Activated naive CD4-positive, alpha-beta T cell (primary cell): ENCODE measurements at places on chromosomes 11 and 22.

- no peak for DNase-seq
Measured at GRCh38 chr11:104830080-104830479, 68.2 kb downstream of the CASP12 start.

- no peak for DNase-seq
Measured at GRCh38 chr11:10414659-10415058, 40.4 kb upstream of the AMPD3 start.

GRCh38 chr11:70860888-70861287, 391.5 kb downstream of the SHANK2 start:
- no peak for DNase-seq

- DNase-seq = no peak
Measured at GRCh38 chr11:47352556-47352955, at the start of gene MYBPC3. Gene MYBPC3 (minus strand): TSS chr11:47352702. CDS start chr11:47352647, 55 bp downstream.

DNA sequence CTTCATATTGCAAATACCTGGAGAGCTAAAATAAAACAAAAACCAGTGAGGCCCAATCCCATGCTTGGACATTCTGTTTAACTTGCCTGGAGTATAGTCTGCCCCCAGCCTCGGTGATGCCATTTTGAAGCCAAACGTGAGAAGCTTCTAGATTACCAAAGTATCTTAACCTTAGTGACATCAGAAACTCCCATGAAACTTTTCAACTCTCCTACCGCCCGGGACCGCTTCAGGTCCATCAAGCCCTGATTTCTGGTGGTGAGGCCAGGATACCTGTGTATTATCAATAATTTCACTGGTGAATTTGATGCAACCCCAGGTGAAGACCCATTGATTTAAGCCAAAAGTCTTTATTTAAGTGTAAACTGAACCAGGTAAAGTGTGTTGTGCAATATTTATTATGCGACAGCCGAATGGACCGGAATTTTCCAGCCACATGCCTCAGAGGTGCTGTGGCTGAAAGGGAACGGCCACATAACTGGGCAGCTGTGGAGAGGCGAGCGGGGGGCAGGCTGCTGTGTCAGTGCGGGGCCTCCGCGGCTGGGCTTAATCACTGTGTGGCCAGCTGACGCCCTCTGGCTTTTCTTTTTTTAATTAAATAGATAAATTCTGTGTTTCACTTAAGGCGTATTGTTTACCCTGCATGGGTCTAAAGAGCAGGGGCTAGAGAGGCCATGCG, 385.5 kb upstream of the B3GAT1 start:
- DNase-seq = no peak

DNA sequence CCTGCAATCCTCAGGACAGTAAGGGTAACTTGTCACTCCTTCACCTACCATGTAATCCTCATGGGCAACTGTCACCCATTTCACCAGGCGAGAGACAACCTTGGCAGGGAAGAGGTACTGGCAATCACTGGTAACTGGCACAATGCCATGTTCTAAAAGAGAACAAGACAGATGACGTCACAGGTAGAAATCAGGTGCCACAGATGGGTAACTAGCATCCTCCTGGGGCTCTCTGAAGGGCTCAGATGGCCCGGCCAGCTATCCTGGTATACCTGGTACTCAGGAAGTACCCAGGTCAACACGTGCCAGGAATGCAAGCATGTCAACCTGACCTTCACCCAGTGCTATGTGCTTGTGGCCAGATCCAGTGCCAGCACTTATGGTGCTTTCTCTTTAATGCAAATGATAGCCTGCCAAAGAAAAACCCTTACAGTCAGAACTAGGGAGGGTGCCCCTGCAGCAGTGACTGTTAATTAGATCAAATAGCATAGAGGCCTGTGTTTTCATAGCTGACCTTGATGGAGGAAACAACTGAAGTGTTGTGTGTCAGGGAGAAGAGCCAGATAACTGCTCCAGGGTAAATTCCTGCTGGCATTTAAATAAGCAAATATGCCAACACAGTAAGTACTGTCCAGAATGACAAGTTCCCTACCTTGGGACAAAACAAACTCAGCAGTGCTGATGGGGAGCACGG, 36.2 kb downstream of the THOC5 start:
- no peak for DNase-seq

DNA sequence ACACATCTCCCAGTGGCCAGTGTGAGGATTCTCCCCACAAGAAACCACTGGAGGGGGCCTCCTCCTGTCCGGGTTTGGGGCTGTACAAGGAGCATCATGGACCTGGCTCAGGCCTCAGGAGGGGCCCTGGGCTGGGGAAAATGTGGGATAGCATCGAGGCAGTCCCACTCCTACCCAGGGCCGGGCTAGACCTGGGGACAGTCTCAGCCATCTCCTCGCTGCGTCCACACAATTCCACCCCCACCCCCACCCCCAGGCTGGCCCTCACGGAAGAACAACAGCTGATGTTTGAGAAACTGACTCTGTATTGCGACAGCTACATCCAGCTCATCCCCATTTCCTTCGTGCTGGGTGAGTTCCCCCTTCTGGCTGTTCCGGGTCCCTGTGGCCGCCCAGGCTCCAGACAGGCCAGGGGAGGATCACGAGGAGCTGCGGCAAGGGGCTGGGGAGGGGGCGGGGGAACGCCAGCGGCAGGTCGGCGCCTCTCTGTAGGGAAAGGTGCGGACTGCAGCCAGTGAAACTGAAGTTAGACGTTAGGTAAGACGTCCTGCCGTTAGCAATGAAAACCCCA, 4.8 kb downstream of the BEST1 start:
- DNase-seq = no peak

DNA sequence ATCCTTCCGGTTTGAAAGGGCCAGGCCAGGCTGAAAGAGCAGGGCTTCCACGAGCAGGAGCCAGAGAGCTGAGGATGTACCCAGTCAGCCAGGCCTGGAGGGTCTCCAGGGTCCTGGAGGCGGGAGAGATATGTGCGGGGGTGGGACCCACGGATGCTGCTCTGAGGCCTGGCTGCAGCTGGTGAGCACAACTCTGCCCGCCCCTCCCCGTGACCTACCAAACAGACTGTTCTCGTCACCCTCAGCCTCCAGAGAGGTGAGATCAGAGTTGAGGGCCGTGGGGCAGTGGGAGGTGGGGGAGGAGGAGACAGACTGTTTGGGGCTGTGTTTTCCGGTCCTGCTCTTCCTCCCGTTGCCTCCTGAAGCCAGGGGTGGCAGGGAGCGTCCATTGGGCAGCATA, 42.2 kb downstream of the TRIOBP start:
- no peak for DNase-seq

GRCh38 chr22:29443452-29443851, 5.1 kb downstream of the RFPL1 start:
- no peak for DNase-seq

DNA sequence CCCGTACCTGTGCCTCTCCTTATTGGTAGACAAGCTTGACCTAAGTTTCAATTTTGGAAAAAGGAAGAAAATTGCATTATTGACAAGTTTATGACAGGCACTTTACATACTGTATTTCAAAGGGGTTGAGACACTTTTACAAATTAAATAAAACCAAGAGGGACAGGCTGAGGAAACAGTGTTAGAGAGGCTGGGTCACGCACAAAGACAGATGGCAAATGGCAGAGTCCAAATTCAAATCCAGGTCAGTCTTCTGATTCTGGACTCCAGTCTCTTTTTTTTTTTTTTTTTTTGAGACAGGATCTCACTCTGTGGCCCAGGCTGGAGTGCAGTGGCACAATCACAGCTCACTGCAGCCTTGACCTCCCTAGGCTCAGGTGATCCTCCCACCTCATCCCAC, 10.1 kb downstream of the TRIM66 start:
- DNase-seq = no peak

DNA sequence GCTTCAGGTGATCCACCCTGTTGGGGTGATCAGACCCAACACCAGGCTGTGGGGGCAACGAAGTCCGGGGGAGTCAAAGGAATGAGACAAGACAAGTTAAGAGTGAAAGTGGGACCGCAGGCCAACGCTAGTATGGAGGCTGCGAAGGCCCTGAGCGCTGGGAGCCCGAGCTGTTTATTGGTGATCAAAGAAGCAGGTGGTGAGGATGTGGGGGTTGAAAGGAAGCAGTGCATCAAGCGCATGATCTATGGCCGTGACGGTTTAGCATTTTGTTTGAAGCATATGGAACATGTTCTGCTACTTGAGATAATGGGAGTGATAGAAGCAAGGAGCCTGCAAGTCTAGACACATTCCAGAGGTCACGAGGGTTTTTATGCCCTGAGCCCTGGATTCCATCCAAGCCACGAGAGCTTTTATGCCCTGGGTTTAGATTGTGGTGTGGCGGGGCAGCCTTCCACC, 49.5 kb downstream of the MCHR1 start:
- DNase-seq = peak; percentile 7

DNA sequence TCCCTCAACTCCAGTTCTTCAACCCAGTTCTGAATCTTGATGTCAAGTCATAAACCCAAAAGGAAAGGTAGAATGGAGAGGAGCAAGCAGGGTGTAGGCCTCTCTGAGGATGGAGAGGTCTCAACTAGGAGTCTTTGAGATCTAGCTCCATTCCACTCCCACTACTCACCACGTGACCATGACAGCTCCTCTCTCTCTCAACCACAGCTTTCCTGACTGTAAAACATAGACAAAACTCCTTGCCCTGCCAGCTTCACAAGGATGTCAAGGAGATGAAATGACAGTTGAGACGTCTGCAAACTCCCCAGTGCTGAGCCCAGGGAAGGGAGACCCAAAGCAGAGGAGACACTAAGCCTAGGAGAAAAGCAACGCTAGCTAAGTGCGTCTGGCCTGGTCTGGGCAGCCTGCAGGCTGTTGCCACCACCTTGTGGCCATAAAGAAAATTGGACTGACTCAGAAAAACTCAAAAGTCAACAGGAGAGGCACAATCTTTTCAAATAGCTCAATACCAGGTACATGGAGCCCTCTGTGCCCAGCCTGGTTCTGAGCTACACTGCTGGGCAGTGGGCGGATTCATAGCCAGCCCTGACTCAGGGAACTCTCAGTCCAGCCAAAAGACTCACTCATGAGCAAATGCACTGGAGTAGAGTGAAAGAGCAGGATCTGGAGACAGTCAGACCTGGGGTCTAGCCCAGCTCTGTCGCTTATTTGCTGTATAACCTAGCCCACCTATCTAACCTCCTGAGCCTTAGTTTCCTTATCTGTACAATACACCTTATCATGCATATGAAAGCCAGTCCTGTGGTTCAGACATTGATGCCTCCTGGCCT, 3.4 kb downstream of the CLPB start:
- DNase-seq = peak; percentile 12
